ENCODE measurements at places on chromosomes 13 and 19.
A peak's percentile ranks its signal among the peaks of the same experiment; 100 is the strongest.

GRCh38 chr19:43814663-43815352, 12.3 kb upstream of the ZNF283 start:
- no peak for DNase-seq

DNA sequence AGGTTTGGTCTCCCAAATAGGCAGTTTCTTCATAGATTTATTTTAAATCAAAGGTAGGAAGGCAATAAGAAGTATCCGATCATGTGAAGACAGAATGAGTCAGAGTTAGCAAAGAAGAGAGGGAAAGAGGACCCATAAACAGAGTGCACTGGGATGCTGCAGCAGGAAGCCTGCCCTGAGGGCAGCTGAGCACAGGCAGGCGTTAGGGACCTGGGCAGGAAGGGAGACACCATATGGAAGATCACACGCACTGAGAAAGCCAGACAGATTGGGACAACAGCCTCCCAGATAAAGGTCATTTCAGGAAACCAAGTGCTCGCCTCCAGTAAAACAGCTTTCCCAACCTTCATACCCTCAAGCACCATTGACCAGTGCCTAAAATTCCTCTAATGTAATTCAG, 598.0 kb downstream of the EFNB2 start:
- DNase-seq = no peak

DNA sequence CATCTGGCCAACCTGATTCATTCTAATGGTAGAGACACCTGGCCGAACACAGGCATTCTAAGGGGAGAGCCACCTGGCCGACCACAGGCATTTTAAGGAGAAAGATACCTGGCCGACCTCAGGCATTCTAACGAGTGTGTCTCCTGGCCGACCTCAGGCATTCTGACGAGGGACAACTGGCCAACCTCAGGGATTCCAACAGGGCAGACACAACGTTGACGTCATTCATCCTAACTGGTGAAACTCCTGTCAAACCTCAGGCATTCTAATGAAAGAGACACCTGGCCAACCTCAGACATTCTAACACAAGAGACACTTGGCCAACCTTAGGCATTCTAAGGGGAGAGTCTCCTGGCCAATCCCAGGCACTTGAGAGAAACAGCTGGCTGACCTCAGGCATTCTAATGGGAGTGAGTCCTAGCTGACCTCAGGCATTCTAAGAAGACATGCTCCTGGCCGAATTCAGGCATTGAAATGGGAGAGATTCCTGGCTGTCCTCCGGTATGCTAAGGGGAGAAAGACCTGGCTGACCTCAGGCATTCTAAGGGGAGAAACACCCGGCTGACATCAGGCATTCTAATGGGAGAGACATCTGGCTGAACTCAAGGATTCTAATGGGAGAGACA, 1352.5 kb downstream of the UQCRFS1 start:
- DNase-seq = no peak

DNA sequence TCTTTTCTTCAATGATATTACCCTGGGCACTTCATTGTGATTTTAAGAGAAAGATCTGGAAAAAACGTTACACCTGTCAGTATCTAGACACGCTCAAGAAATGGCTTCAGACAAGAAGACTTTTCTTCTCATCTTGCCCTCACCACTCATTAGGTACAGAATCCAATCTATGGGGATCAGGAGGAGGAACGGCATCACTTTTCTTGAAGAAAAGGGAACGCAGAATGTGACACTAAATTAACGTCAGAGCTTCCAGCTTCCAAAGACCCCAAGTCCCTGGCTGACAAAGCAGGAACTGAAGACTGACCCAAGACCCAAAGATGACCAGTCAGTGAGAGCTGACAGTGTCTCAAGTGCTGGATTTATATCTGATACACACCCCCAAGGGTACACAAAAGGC, 48.2 kb downstream of the BRD4 start:
- no peak for DNase-seq

GRCh38 chr13:51729866-51730553, 74.0 kb downstream of the DHRS12 start:
- DNase-seq = no peak

DNA sequence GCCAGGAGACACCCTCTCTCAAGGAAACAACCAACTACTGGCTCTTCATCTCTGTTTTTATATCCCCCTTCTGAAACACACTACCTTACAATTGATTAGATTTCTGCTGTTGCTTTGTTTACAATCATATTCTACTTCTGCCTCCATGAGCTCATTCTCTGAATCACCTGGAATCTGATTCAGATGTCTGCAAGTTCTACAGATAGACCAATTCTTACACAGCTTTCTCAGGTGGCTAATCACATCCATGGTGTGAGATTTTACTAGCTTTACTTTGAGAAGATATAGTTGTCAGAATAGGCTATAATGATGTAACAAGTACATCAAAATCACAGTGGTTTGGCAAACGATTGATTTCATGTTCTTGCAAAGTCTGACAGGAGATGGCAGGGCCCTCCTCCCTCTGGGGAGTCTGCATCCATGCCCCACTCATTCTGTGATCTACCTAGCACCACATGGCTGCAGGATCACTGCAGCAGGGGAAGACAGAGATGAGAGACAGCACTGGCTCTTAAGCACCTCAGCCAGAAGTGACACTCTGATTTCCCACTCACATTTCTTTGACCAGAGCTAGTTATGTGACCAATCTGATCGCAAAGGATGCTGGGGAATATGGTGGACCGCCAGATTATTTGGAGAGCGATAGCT, 243.7 kb downstream of the FOXO1 start:
- DNase-seq = no peak

- DNase-seq = peak; percentile 33
These were observed at the start of gene PNMA8C for GRCh38 chr19:46428239-46429135. PNMA8C (minus strand) TSS chr19:46428936; CDS start chr19:46428359, 577 bp downstream.

GRCh38 chr19:39676004-39676403, 20.3 kb downstream of the LGALS16 start:
- DNase-seq = no peak

GRCh38 chr19:34128558-34129250, 43.6 kb upstream of the LSM14A start:
- DNase-seq = no peak

DNA sequence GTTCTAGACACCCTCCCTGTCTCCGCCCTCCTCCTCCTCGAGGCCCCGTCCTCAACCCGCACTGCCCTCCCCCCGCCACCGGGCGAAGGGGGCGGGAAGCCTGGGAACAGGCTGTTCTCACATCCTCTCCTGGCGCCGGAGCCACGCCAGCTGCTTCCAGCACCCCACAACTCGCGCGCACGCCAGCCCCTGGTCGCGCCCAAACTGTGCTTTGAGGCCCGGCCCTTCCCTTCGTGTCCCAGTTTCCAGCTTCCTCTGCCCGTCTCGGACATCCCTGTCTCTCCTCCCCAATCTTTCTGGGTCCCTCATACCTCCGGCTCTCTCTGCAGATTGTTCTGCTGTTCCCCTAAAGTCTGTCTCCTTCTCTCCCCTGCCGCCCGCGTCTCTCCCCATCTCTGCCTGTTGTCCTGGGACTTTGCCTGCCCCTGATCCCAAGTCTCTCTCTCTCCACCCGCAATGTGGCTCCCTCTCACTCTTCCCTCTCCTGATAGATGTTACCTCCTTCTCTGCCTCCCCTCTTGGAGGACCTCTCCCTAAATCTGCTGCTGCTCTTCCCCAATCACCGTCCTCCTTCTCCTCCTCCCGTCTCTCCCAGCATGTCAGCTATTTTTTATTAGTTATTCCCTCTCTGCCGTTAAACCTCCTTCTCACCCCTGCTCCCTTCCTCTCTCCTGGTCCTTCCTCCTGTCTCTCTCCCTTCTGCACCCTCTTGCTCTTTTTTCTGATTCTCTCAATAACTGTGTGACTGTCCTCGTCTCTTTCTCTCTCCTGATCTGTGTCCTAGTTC, 14.2 kb downstream of the DPF1 start:
- DNase-seq = peak; percentile 21

- no peak for DNase-seq
These were observed 2.2 kb downstream of the ZNF415 start for GRCh38 chr19:53130506-53130905.

GRCh38 chr13:102260256-102260655, 141.6 kb downstream of the FGF14 start:
- DNase-seq = no peak

- DNase-seq = no peak
These were observed 101.7 kb upstream of the SPRY2 start for GRCh38 chr13:80442609-80443008.

Data from NCI-H1436 (cell line).